ENCODE measurements at places on chromosomes 5 and 9.

DNA sequence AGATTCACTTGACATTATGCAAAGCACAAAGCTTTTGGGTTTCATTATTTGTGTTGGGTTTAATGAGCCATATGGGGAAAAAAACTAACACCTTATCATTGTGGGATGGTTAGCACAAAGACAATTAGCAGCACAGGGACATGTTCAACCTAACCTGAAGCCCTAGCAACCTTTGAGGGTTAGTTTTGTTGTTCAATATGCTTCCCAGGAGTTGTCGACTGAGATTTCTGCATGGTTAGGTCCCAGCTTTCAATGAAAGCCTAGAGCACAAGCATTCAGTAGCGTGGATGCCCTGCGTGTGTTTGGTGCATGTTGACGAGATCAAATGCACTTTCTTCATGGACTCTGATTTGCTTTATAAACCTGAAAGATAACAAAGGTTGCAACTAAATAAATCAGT, 565.2 kb upstream of the TLE4 start:
- DNase-seq: no peak

- no peak for DNase-seq
Measured at GRCh38 chr5:76947082-76947503, 5.8 kb upstream of the CRHBP start.

GRCh38 chr5:56669534-56670483, 145.5 kb upstream of the MAP3K1 start:
- peak; percentile 23 for DNase-seq

- DNase-seq: no peak
Measured at GRCh38 chr9:105146677-105147076, 97.8 kb upstream of the SLC44A1 start.

DNA sequence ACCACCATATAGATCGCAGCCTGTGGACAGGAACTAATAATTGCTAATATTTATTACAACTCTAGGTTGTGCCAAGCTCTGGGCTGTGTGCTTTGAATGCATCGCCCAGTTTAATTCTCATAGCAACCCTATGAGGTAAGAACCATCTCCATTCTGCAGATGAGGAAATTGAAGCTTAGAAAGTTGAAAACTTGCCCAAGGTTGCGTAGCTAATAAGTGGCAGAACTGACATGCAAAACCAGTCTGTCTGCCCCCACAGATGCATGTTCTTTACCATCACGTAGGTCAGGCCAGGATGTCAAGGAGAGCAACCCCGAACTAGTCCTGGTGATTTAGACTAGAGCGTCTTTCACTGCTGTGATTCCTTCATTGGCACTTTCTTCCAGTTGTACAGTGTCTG, 15.6 kb downstream of the WWC1 start:
- DNase-seq: no peak

DNA sequence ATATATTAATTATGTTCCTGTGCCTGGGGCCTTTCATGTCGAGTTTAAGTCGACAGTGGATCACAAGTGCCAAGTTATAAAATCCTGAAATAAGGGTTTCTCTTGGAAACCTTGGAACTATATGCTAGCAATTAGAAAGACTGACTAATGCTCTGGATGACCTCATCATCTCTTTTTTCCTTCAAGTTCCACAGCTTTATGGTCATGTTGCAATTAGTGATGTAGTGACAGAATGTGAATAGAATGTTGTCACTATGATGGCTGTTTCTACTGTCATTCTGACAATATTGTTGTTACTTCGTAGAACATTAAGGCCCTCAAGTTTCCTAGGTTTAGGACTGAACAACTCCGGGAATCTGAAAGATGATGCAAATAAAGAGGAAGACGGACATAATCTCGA, 368.0 kb upstream of the SEMA6A start:
- DNase-seq: no peak

DNA sequence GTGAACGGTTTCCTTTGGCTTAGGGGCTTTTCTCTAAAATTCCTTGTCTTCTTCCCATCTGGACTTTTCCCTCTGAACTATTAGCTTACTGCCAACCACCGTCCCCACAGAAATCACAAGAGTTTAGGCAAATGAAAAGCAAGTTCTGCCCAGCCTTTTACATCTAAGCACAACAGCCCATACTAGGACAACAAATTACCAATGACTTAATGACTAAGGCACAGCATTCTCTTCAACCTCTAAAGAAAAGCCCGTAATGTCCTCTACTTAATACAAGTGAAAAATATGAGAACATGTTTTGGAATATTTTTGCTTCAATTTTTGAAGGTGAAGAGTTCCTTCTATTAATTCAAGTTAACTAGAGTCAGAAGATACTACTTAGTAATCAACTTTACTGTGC, 1.2 kb downstream of the ZBTB5 start:
- DNase-seq: no peak

DNA sequence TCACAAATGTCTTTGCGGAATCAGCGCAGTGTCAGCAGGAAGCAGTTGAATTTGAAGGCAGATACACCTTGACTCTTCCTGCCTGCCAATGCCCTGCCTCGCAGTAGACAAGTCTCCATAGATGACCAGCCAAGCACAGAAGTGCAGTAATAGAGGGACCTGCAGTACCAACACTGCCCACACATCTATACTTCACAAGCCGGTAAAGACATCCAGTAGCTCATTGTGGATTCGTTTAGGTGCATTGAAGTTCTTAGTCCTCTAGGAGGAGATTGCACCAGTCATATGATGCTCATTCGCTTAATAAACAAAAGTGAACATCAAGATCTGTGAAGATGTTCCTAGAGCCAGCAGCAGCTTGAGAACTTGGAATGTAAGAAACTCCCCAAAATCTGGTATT, 7.1 kb upstream of the IFNA2 start:
- no peak for DNase-seq

- no peak for DNase-seq
Measured at GRCh38 chr5:107646418-107646817, 24.3 kb downstream of the EFNA5 start.

GRCh38 chr5:96783326-96783725, 24.4 kb downstream of the ERAP1 start:
- DNase-seq: no peak
